ENCODE measurements at places on chromosomes 3 and 15.

DNA sequence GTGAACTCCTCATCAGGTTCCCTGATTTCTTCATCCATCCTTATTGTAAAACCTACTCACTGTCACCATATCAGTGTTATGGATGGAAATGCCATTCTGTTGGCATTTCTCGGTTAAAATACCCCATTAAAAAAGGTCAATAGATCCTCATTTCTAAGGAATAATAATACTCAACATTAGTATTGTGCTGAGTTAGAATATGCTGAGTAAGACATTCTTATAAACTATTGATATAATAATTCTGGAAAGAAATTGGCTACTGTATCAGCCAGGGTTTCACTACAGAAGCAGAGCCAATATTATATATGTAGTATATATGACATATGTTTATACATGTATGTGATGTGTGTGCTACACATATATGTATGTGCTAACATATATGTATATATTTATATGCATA, 95.4 kb upstream of the KCNH8 start:
- DNase-seq = no peak

DNA sequence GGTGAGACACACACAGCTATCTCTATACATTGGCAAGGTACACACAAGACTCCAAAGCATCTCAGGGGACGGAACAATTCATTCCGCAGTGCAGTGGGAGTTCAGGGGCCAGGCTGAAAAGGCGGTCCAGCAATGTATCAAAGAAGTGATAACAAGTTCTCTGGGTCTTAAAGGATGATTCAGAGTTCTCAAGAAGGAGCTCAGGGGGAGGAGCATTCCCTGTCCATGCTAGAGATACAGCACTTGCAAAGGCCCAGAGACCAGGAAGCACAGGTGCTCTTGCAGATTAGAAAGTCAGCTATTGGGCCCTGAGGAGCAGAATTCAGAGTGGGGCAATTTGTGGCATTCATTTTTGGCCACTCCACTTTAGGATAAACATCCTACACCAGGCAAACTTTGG, 34.9 kb downstream of the MECOM start:
- DNase-seq = peak; percentile 30

DNA sequence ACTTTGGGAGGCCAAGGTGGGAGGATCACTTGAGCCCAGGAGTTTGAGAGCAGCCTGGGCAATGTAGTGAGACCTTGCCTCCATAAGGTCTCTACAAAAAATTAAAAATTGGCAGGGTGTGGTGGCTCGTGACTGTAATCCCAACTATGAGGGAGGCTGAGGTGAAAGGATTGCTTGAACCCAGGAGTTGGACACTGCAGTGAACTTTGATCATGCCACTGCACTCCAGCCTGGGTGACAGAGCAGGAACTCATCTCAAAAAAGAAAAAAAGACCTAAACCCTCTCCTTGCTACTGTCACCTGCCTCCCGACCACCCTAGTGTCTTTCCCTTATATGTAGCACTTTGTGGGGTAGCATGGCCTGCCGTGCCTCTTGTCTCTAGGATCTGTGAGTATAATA, 23.8 kb upstream of the AQP9 start:
- DNase-seq = no peak

GRCh38 chr15:29632671-29633406, 189.4 kb downstream of the TJP1 start:
- DNase-seq = no peak

DNA sequence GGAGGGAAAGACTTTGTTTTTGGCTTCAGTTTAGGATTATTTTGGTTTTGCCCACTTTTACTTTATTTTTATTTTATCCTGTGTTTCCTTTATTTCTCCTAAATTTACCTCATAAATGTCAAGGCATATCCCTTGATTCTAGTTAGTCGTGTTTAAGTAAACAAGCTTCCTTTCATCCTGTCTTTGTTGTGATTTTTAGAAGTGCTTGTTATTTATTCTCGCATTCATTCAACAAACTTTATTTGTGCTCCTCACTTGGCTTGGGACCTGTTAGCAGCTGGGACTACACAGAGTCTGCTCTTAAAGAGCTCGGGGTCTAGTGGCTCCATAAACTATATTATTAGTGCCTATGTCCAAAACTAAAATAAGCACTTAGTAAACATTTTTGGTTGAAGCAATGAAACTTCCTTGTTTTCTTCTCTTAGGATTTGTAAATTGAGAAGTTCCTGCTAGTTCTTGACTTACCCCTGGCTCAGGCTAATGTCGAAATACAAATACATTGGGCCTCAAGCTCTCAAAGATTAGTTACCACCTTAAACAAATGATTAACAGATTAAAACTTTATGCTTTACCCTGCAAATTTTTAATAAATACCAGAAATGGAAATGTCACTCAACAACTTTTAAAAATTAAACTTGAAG, 19.0 kb upstream of the DMXL2 start:
- DNase-seq = no peak

DNA sequence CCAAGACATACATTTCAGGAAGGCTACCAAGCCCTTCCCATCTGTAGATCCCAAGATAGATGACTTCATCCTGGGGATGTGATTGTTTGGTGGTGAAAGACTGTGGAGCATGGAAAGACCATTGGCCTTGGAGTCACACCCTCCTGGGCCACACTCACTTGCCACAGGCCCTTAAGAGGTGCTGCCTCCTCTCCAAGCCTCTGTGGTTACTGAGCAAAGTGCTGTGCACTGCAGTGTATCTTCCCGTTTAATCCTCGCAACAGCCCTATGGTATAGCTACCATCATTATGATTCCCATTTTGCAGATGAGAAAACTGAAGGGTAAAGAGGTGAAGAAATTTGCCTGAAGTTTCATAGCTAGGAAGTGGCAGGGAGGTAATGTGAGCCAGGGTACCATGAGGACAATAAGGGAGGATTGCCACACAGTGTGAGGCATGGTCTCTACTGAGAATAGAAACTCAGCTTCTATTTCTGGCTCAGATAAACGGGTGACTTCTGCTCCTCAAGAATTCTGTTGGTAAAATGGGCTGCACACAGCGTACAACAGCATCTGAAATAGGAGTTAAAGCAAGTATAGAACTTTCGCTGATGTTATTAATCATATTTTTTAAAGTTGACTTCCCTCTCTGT, 23.9 kb upstream of the RHO start:
- DNase-seq = no peak

- peak; percentile 66 for DNase-seq
Measured at GRCh38 chr3:122786066-122786465, 7.6 kb downstream of the HSPBAP1 start.

DNA sequence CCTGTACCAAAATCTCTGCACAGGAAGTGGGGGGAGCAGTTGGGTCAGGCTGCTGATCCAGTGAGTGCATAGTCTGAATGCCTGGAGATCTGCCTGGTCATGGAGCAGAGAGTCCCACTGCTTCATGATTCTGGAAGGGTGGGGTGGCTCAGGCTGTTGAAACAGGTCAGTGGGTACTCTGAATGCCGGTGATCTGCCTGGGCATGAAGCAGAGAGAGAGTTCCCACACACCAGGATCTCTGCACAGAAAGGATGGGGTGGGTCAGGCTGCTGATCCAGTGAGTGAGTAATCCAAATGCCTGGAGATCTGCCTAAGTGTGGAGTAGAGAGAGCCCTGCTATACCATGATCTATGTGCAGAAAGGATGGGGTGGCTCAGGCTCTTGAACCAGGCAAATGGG, 16.1 kb upstream of the GCSAM start:
- no peak for DNase-seq

DNA sequence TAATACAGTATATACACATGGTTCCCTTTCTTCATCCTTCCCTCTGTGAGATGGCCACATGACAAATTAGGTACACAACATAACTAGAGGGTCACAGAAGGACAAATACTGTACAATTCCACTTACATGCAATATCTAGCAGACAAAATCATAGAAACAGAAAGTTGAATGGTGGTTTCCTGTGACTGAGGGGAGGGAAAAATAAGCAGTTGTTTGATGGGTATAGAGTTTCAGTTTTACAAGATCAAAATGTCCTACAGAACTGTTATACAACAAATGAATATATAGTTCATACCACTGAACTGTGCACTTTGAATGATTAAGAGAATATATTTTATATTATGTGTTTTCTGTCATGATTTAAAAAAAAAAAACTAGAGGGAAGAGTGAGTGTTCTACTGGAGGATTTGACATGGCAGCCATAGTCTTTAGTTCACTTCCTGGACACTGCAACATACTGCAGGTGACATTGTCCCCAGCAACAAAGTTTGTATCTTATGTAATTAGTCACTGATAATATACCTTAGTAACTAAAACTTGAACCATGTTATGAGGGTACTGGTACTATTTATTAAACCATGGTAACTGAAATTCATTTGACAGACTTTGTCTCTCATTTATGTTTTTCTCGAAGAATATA, 37.2 kb downstream of the CCDC54 start:
- no peak for DNase-seq

GRCh38 chr15:38551720-38552648, 12.6 kb downstream of the RASGRP1 start:
- no peak for DNase-seq

Data from HT-29 (cell line).